ENCODE measurements at places on chromosomes 6 and 20. TPM values are rescaled to one million over a fixed set of nuclear protein-coding genes. Genes with fewer than 3 reads are reported as not detected.

The GTSF1L gene
- total RNA-seq: not detected

GRCh38 chr6:42923666-42924065, 5.6 kb upstream of the CNPY3 start:
- no peak for DNase-seq

DNA sequence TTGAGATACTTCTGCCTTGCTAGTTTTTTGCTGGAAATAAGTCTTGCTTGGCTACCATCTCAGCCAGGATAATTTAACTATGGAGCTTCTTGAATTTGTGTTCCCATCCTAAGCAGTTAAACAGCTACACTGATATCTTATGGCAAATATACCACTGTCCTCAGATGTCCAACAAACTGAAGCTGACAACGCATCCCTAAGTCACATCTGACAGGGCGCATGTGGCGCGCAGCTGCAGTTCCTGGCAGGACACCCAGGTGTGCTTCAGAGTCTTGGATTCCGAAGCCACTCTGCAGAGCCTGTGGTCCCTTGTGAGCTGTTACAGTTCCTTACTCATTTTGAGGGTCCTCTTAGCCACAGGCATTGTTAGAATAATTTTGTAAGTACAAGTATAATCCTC, 127.9 kb downstream of the WDR27 start:
- DNase-seq: no peak

DNA sequence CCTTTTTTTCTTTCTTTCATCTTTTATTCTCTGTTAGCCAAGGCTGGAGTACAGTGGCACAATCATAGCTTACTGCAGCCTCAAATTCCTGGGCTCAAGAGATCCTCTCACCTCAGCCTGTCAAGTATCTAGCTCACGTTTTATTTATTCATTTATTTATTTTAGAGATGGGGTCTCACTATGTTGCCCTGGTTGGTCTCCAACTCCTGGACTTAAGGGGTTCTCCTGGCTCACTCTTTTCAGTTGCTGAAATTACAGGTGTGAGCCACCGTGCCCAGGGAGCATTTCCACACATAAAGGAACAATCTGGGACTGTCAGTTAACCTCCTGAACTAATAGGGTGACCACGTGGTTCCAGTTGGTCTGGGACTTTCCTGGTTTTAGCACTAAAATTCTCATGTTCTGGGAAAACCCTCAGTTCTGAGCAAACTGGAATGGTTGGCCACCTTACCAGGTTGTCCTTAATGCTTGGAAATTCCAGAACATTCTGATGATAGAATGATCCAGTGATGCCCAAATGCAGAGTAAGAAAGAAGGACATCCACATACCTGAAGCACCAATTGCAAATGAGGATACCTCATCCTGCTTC, 105.5 kb upstream of the ZNF217 start:
- no peak for DNase-seq

The SAMD5 gene
- 8.8 TPM for total RNA-seq

- no peak for DNase-seq
Observed at GRCh38 chr20:3874194-3874844, 14.9 kb upstream of the PANK2 start.

The ASF1A gene
- total RNA-seq: 8.6 TPM

The FAM209B gene
- total RNA-seq: not detected

The LGSN gene
- not detected for total RNA-seq

DNA sequence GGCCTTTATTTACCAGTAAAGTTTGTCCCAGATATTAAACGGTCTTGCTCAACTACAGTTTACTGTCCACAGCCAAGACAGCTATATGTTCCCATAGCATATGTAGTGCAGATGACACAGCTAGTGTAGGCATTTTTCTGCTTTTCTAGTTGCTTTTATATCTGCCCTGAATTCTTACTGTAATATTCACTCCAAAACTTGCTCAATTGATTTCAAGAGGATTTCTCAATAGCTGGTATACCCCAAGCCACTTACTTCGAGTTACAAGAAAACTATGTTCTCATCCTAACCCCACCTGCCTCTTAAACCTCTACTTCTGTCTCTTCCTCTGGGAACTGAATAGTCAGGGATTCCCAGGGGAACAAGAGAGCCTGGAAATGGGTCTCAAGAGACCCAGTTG, 18.9 kb upstream of the ROS1 start:
- no peak for DNase-seq

DNA sequence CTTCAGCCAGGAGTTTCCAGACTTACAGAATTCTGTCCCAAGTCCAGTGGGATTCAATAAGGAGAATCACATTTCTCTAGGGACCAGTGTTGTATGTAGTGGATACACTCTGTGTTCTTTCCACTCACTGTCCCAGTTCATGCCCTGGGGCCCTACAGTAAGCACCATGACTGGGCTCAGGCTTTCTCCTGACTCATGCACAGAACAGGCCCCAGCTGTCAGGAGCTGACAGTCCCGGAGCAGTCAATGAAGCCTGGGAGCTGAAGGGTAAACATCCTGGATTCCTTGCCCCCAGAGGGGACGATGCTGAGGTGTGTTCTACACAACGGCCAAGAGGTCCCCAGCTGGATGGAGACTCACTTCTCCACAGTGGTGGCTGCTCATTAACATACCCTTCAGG, 40.2 kb upstream of the LRFN2 start:
- DNase-seq: no peak

DNA sequence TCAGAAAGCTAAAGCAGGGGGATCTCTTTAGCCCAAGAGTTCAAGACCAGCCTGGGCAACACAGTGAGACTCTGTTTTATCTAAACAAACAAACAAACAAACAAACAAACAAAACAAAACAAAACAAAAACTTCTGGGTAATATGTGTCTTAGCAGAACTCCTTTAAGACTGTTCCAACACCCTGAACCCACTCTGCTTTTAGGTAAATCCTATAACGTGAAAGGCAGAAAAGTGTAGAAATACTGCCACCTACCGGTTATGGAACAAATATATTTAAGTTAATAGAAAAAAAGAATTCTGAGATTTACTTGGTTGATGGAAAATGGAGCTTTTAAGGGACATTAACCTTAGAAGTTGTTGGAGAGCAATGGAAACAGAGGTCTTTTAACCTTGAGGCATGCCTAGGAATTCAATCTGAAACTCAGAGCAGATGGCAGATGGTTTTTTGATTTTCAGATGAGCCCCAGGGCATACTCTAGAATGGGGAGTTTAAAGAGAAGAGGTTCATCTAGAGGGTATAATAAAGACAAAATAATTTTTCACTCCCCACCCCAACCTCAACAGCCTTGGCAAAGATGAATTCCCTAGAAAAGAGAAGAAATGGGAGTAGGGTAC, 38.5 kb downstream of the SOD2 start:
- DNase-seq: no peak

DNA sequence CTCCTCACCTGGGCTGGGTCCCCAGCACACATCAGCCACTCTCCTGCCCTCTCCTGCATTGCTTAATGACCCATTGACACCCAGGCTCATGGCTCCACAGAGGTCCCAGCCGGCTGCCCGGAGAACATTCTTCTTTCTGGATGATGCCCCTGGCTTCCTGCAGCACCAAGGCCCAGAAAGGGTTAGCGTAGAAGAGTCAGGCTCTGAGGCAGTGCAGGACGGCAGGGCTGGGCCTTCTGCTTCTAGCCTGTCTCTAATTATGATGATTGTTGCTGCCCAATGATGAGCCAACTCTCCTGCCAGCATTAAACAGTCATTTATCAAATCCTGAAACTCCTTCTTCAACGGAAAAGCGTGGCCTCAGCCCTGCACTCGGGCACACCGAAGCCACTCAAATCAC, 66.4 kb downstream of the ZNF217 start:
- no peak for DNase-seq

GRCh38 chr6:152595499-152595898, 41.7 kb downstream of the SYNE1 start:
- DNase-seq: no peak

- DNase-seq: no peak
Observed at GRCh38 chr20:22629447-22629846, 45.1 kb upstream of the FOXA2 start.

DNA sequence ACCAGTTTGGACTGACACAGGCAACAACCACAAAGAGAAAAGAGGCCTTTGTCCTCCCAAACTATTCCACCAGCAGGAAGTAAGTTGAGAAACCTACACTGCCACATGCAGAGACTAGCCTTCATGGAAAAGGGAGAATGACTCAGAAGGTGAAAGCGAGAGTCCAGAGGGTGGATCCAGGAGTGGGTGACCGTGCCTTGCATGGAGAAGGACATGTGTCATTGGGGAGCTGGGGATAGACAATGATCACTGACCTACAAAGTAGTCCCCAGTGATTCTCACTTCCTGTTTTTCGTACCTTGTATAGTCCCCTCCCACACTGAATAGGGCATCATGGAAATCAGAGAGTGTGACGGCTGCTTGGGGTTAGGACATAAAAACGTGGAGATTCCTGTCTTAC, 91.9 kb downstream of the MYLK4 start:
- no peak for DNase-seq

The SYNJ2 gene
- total RNA-seq: 3.0 TPM

DNA sequence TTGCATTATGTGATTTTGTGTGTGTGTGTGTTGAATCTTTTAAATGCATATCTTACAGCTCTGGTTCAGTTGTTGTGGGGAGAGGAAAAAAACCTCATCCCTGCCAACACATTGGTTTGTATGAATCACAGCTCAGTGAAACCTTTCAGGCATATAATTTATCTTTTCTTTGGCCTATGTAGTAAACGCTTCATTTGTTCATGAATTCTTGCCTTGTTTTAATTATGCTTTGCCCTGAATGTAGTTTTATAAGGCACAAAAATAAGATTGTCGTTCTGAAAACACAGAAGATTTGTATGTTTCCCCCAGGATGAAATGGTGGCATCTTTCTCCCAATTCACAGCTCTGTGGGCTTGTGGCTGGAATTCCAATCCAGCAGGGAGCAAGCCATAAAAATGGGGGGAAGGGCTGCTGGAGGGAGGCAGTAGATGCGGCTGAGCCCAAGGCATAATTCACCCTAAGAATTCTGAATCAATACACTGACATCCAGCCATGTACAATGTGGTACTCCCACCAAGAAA, 45.1 kb downstream of the BCAS1 start:
- no peak for DNase-seq

- DNase-seq: no peak
Observed at GRCh38 chr20:40720099-40720498, 31.1 kb upstream of the MAFB start.

The SNAP25 gene
- total RNA-seq: 1.6 TPM

GRCh38 chr20:58690396-58691135, 2.0 kb upstream of the NPEPL1 start:
- DNase-seq: no peak

GRCh38 chr6:20463396-20463795, 61.7 kb downstream of the E2F3 start:
- no peak for DNase-seq

- DNase-seq: no peak
Observed at GRCh38 chr6:64034291-64034690, 398.7 kb downstream of the PHF3 start.

The MOXD1 gene
- total RNA-seq: 1.9 TPM

The TRAPPC3L gene
- total RNA-seq: 0.80 TPM

GRCh38 chr20:8621001-8621400, 447.9 kb upstream of the PLCB4 start:
- DNase-seq: no peak

The PBX2 gene
- total RNA-seq: 61.6 TPM

The GRIK2 gene
- 1.1 TPM for total RNA-seq

DNA sequence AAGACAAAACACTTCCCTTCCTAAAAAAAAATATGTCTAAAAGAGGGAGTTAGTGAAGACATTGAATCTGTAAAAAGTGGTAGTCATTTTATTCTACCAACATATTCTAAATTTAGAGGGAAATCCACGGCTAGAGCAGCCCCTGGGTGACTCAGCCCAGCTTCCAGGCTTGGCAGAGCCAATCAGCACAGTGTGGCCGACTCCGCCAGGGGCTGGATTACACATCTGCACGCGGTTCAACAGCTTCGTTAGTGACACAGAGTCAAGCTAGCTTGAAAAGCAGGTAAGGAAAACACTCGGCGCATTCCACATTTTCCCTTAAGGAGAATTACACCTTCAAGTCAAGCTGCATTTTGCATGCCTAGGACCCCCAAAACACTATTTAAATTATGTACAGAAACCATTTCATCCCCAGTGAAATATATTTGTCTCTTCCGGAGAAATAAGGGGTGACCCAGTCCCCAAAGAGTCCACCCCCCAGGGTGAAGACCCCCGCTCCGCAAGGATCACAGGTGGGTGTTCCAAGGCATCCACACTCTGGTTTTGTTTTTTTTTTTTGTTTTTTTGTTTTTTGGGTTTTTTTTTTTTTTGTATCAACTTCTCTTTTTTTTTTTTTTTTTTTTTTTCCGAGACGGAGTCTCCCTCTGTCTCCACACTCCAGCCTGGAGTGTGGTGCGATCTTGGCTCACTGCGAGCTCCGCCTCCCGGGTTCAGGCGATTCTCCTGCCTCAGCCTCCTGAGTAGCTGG, 58.4 kb upstream of the ARID1B start:
- DNase-seq: no peak

The PCIF1 gene
- total RNA-seq: 40.2 TPM

- no peak for DNase-seq
Observed at GRCh38 chr6:12804952-12805645, 88.5 kb downstream of the PHACTR1 start.

The PDE7B gene
- total RNA-seq: 3.4 TPM

- no peak for DNase-seq
Observed at GRCh38 chr6:22401206-22401605, 104.4 kb upstream of the PRL start.

The JAG1 gene
- total RNA-seq: 49.0 TPM

GRCh38 chr20:25600632-25601031, 15.3 kb upstream of the NINL start:
- DNase-seq: no peak

The TPX2 gene
- total RNA-seq: 0.73 TPM

The PI16 gene
- 5.2 TPM for total RNA-seq

The KIF25 gene
- total RNA-seq: not detected

All from breast epithelium (tissue), 4 donors.